Gastrocnemius medialis (tissue), 4 donors: ENCODE measurements at places on chromosomes 6 and 20. TPM values are rescaled to one million over a fixed set of nuclear protein-coding genes. Genes with fewer than 3 reads are reported as not detected.

The RGL2 gene
- 52.3 TPM for total RNA-seq

The KCNK15 gene
- total RNA-seq = not detected

The PKIB gene
- total RNA-seq = 0.64 TPM

The GFOD1 gene
- total RNA-seq = 20.1 TPM

The GSTA5 gene
- total RNA-seq = not detected

The SEMG1 gene
- not detected for total RNA-seq

The RAET1G gene
- not detected for total RNA-seq

The NT5E gene
- total RNA-seq = 1.6 TPM

The CDH26 gene
- 0.27 TPM for total RNA-seq

The CD93 gene
- 21.4 TPM for total RNA-seq

The MLN gene
- not detected for total RNA-seq

The CALHM5 gene
- 0.56 TPM for total RNA-seq

The CDH22 gene
- total RNA-seq = 0.39 TPM

The BNIP5 gene
- not detected for total RNA-seq

The ESR1 gene
- total RNA-seq = 0.61 TPM

The C20orf202 gene
- total RNA-seq = not detected

The OPRM1 gene
- total RNA-seq = not detected

The CD24 gene
- 0.39 TPM for total RNA-seq

The ROS1 gene
- not detected for total RNA-seq

The RAB44 gene
- total RNA-seq = 0.09 TPM

The ADAM33 gene
- 6.4 TPM for total RNA-seq

The PRL gene
- not detected for total RNA-seq

The SIRPB2 gene
- 6.2 TPM for total RNA-seq

The MOG gene
- total RNA-seq = not detected

The DNAAF9 gene
- 42.3 TPM for total RNA-seq

The FAM209B gene
- not detected for total RNA-seq

The PPP1R3G gene
- total RNA-seq = 0.49 TPM

The HLA-F gene
- total RNA-seq = 9.6 TPM

The SUMO4 gene
- total RNA-seq = 0.33 TPM

The HDGFL1 gene
- total RNA-seq = not detected

The DNAH8 gene
- total RNA-seq = not detected

The ZBTB12 gene
- not detected for total RNA-seq

The BTNL2 gene
- not detected for total RNA-seq

The GGTLC1 gene
- total RNA-seq = not detected

The PACRG gene
- total RNA-seq = 0.60 TPM

The CNPY3 gene
- total RNA-seq = 7.3 TPM

The PDE7B gene
- 3.6 TPM for total RNA-seq

The SLC22A2 gene
- total RNA-seq = not detected

The MUCL3 gene
- total RNA-seq = not detected

The MRAP2 gene
- total RNA-seq = not detected

The EYA2 gene
- total RNA-seq = 1.0 TPM

The MMP24 gene
- not detected for total RNA-seq

The CLPSL2 gene
- total RNA-seq = not detected

The HLA-DPA1 gene
- 27.3 TPM for total RNA-seq

The PROKR2 gene
- not detected for total RNA-seq

The DDX43 gene
- 1.1 TPM for total RNA-seq

The ARMH2 gene
- total RNA-seq = not detected

The WFDC12 gene
- not detected for total RNA-seq

The ZC2HC1B gene
- total RNA-seq = not detected

The ANKEF1 gene
- total RNA-seq = 0.82 TPM

The GPSM3 gene
- total RNA-seq = 2.2 TPM

The BCLAF1 gene
- 27.3 TPM for total RNA-seq

The HAO1 gene
- not detected for total RNA-seq

The SLC24A3 gene
- 6.6 TPM for total RNA-seq

The MAN1A1 gene
- 34.8 TPM for total RNA-seq

The TPD52L1 gene
- 113 TPM for total RNA-seq

The CST1 gene
- total RNA-seq = not detected

The BTN3A1 gene
- 2.8 TPM for total RNA-seq
